ENCODE measurements at places on chromosomes 4 and X.

DNA sequence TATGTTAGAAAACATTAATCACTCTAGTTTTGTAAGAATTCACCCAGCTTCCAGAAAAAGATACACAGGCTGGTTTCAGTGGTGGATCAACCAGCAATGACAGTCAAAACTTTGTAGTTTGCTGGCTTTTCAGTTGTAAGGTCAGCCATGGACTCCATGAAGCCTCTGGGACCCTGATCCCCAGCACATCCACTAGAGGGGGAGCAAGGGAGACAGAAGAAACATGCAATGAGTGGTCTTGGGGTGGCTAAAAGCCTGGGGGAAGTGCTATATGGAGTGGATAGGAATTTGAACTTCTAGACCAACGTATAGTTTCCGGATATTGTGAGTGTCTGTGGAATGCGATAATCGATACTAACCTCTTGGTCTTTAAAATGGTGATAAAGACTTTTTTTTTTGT, 72.7 kb downstream of the AFF2 start:
- DNase-seq = no peak

- DNase-seq = peak; percentile 10
Observed at GRCh38 chrX:49042581-49043219, 457 bp downstream of the TFE3 start.

DNA sequence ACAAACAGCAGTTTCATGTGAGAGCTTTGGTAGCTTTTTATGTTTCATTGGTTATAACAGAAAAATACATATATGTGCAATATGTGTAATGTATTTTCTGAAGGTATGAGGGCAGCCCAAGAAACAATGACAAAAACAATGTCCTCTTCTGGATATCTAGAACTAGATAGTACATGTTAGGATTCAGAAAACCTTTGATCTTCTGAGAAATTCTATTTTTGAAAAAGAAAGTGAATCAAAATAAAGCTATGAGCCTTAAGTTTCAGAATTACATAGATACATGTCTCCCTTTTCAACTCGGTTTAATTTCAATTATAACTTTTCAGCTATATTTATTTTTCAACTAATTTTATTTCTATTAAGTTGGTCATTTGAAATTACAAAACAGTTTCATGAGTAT, 131.9 kb downstream of the REELD1 start:
- no peak for DNase-seq

GRCh38 chr4:30714408-30715031, 5.6 kb upstream of the PCDH7 start:
- DNase-seq = peak; percentile 49

- DNase-seq = peak; percentile 33
Observed at GRCh38 chrX:15014281-15014680, 141.1 kb downstream of the MOSPD2 start.

DNA sequence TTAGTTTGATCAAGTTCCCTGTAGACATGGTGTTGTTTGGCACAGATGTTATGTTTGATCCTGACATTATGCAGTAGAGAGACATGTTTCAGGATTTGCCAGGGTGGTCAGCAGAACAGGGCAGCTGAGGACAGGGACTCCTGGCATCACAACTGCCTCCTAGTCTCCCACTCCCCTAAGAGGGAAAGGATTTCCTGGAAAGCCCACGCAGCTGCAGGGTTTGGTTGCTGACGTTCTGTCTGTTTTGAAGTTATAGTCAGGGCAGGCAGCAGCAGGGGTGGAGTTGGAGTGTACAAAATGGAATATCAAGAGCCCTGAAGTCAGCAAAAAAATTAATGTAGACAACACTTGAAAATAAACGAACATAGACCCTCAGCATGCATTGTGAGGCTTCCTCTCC, 125.4 kb downstream of the CPE start:
- no peak for DNase-seq

GRCh38 chr4:142092941-142093340, 456.6 kb downstream of the IL15 start:
- no peak for DNase-seq

DNA sequence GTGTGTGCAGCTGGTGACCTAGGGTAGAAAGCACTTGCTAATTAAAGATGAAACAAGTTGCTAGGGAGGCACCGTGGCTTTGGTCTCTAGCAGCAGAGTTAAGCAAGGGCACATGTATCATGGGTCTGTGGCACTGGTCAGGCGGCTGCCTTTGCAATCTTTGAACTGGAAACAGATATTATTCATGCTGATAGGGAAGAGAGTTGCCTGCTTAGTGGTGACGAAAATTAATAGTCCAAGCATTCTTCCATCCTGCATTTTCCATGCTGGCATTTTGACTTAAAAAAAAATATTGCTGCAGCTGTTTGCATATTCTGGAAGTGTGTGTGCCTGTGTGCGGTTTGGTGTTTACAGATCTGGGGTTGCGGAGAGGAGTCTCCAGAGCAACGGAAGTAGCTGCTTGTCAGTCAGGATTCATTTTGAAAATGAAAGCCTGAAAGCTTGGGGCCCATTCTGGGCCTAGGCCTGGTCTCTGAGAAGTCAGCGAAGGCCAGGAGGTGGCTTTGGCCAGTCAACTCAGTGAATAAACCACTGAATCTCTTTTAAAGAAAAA, 2.3 kb upstream of the SOWAHD start:
- DNase-seq = no peak

- DNase-seq = peak; percentile 93
Observed at GRCh38 chr4:145732895-145733880, 53.2 kb downstream of the C4orf51 start.

DNA sequence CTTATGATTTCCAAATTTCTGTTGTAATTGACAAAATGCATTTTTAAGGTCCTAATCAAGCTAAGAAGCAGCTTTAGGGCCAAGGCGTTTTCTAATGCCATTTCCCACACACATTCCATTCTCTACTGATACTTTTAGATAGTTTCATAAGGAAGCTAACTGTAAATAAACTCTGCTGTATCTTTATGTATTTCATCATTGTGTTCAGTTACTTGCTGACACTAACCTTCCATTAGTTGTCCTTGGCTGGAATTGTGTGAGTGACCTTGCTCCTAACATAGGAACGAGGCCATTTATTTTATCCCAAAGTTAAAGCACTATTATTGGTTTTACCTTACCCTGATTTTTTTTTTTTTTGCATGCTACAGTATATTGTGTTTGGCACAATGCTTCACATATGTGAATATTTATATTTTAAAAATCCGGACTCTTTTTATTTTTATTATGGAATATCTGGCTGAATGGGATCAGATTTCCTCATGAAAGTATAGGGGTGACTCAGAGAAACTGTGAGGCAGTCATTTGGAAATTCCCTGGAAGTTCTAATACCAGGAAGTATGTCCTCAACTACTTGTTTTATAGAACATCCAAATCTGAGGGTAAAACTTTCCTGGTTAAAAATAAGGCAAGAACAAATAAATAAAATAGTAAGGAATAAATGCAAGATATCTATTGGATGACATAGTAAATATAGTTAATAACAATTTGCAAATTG, 62.7 kb upstream of the SORBS2 start:
- peak; percentile 44 for DNase-seq

DNA sequence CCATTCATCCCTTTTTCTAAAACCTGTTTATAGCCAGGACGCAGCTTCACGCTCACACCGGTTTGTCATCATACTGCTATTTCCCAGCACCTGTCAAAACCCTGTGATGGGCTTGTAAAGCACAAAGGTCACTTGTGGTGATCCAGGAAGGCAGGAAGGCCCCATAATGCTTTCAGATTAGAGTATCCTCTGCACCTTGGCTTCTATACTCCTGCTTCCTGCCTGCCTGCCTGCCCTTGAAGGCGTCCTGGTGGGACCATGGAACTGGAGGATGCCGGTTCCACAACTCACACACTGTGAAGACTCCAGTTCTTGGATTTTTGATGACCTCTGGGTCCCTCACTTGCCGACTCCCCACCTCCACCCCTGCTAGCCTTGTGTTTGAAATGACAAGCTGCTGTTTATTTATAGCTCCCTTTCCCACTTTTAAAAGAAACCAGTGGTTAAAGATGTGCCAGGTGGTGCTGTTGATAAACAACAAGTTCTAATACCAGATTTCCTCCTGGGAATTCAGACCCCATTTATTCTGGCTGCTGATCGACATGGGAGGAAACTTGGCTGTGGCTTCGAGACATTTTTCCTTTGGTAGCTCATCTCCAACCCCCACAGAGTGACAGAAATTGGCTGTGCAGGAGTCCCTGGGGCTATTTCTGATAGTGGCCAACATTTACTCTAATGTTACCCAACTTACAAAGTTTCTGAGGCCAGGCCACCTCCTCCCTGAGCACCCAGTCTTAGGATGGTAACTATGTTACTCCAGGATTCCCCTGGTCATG, 211.5 kb downstream of the KDR start:
- DNase-seq = peak; percentile 67

GRCh38 chr4:116839826-116840225, 245.6 kb downstream of the TRAM1L1 start:
- no peak for DNase-seq

- peak; percentile 40 for DNase-seq
Observed at GRCh38 chr4:184825141-184825895, 450 bp downstream of the ACSL1 start.

DNA sequence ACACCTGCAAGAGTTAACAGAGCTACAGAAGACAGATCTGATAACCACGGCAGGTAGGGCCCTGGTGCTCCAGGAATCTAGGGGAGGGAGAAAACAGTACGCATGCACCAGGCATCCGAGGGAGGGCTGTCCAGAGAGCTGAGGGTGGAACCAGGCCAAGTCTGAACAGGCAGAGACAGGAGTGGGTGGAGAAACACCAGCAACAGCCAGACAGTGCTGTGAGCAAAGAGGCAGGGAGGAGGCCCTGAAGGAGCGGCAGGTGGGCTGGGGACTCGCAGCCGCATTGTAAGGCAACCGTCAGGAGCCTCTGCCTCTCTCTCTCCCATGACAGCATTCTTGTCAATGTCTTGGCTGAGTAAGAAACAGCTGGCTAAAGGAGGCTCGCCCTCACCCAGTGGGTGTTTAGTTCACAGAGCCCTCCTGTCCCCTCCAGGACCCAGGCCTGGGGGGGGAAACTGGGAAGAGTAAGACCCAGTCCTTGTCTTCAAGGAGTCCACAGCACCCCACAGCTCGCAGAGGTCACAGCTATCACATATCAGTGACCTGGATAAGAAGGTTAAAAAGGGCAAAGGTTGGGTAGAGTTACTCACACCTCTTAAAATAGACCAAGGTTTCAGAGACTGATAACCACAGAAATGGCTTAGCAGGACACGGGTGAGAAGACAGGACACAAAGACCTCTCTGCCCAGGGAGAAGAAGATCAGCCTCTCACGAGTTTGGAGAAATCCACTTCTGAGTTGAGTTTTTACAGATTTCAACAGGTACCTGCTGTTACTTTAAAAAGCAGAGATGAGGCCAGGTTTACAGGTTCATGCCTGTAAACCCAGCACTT, 10.5 kb downstream of the ACSL1 start:
- peak; percentile 29 for DNase-seq

DNA sequence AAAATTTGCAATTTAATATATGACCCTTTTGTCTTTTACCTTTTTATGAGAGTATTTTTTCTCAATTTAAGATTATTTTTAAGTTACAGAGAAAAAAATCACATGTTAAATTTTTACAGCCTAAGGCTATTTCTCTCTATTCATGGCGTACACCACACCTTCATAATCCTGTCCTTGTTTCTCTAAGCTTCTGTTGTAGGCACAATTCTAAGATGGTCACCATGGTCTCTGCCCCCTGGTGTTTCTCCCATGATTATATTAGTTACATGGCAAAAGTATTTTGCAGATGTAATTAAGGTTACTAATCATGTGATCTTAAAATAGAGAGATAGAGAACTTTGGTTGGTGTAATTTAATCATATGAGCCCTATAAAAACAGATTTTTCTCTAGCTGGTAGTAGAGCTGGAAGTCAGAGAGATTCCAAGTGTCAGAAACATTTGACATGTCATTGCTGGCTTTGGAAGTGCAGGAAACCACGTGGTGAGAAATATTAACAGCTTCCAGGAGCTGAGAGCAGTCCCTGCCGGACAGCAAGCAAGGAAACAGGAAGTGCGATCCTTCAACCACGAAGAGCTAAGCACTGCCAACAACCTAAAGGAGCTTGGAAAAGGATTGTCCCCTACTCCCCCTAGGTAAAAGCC, 89.8 kb downstream of the EIF4E start:
- peak; percentile 21 for DNase-seq

- DNase-seq = no peak
Observed at GRCh38 chr4:141065872-141066271, 67.4 kb downstream of the RNF150 start.

GRCh38 chr4:90120037-90120436, 7.2 kb upstream of the CCSER1 start:
- DNase-seq = no peak

DNA sequence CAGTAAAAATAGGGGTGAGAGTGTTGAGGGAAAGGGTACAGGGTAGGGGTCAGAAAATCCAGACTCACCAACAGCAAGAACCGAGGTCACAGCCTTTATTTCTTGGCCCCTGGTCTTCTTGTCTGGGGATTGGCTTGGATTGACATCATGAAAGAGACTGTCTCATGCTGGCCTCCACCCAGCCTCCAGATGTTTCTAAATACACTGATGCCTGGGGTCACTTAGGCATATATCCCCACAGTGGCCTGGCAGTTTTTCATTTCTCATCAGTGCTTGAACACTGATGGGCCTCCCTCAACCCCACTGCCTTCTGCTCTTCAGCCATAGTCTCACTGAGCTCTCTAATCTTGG, 173.9 kb downstream of the RTL9 start:
- no peak for DNase-seq

DNA sequence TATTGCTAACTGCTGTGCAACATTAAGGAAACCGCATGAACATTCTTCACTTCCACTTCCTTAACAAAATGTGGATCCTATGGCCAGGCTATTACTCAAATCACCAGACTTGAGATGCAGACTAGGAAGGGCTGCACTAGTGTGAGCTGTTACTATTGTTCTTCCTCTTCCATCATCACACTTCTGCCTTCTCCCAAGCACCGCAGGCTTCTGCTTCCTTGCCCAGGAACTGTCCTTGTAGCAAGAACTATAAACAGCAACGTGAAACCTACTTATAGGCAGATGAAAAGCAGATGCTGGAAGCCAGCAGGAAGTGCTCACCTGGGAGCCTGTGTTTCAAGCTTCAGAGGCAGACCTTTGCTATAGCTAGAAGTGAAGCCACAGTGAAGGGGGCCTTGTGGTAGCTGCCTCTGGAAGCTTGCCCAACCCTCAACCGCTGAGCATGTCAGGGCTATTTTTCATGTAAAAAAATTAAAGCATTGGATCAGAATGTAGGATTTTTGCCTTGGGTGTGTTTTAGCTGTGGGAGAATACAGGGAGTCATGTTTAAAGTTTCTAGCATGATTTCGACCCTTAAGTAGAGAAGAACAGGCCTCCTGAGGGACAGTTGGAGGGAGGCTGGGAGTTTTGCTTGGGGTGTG, 43.9 kb downstream of the CLNK start:
- no peak for DNase-seq

DNA sequence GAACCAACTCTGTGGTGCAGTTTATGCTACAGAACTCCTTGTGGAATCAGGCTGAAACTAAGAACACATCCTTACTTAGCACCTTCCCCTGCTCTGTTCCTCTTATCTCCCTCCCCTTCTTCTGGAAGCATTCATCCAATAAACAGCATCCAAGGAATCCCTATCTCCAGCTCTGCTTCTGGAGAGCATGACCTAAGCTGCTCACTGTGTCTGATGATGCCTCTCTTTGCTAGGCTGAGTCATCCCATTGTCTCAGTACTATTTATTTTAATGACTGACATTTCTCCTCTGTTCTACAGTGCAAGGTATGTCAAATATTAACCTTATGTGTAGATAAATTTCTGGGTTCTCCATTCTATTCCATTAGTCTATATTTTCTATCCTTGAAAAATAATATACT, 71.2 kb downstream of the BEND2 start:
- no peak for DNase-seq

GRCh38 chr4:8435656-8436121, 4.8 kb downstream of the ACOX3 start:
- DNase-seq = no peak

Measured in EL (cell line).